CD4-positive, CD25-positive, alpha-beta regulatory T cell (primary cell): ENCODE measurements at places on chromosomes 4 and X. TPM values are rescaled to one million over a fixed set of nuclear protein-coding genes. Genes with fewer than 3 reads are reported as not detected.

Gene CSAG3
- polyA plus RNA-seq: not detected

Gene PARM1
- polyA plus RNA-seq: not detected

Gene TCEAL6
- not detected for polyA plus RNA-seq

Gene CPEB2
- polyA plus RNA-seq: 1.6 TPM

Gene SPANXN2
- polyA plus RNA-seq: not detected

Gene SLC6A14
- not detected for polyA plus RNA-seq

Gene CT45A3
- polyA plus RNA-seq: not detected

Gene NHS
- 0.03 TPM for polyA plus RNA-seq

Gene RAI2
- 0.43 TPM for polyA plus RNA-seq

Gene TMEM35A
- not detected for polyA plus RNA-seq

Gene LRP2BP
- polyA plus RNA-seq: 0.92 TPM

Gene MAGEA4
- not detected for polyA plus RNA-seq

Gene BMX
- not detected for polyA plus RNA-seq

Gene PAK3
- polyA plus RNA-seq: 0.84 TPM

Gene XG
- polyA plus RNA-seq: not detected

Gene TAF7L
- polyA plus RNA-seq: not detected

Gene MAB21L2
- polyA plus RNA-seq: 0.14 TPM

Gene BGN
- polyA plus RNA-seq: not detected

Gene NLRP2B
- polyA plus RNA-seq: not detected

Gene AKAP4
- not detected for polyA plus RNA-seq

Gene SSX7
- polyA plus RNA-seq: not detected

Gene SLC26A1
- 1.00 TPM for polyA plus RNA-seq

Gene CCKAR
- polyA plus RNA-seq: not detected

Gene CRMP1
- not detected for polyA plus RNA-seq

Gene FBXL5
- 123 TPM for polyA plus RNA-seq

Gene SLIT2
- not detected for polyA plus RNA-seq

Gene ASB9
- not detected for polyA plus RNA-seq

Gene NEK1
- 7.7 TPM for polyA plus RNA-seq
